Left renal cortex interstitium (tissue), 4 donors: ENCODE measurements at places on chromosomes 6 and 20.

- no peak for DNase-seq
Observed at GRCh38 chr20:61360296-61360695, 108.2 kb downstream of the CDH4 start.

- no peak for DNase-seq
Observed at GRCh38 chr6:117951783-117952182, 44.7 kb downstream of the SLC35F1 start.

DNA sequence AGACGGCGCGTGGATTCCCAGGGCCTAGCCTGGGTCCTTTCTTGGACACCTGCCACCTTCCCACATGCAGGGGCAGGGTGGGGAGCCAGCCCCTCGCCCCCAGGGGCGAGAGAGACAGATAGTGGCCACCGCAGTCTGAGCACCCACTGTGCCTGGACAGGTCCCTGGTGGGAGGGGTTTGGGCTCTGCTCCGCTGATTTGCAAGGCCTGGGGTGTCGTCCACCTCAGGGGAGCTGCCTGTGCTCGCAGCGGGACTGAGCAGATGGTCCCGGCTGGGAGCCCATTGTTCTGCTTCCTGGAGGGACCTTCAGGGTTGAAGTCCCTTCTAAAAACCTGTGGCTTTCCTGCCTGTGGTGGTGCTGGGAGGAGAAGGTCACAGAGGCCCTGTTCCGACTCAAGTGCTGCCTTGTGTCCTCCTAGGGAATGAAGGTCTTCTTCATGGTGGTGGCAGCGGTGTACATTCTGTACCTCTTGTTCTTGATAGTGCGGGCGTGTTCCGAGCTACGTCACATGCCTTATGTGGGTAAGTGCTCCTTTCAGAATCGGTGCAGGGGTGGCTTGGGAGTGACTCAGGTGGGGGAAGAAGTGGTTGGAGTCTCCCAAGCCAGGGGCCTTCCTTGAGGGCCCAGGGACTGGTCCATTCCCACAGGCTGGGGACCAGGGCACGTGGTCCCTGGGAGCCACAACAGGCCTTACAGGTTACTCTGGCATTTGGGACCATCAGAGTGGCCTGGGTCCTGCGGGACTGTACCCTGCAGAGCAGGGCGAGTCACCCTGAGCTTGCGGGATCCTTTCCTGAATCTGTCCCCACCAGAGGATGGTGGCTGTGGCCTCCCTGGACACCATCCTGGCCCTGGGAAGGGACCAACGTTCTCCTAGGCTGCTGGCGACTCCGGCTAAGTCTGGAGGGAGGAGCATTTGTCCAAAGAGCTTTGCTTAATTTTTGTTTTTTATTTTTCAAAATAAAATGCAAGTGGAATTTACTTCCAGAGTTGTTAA, 19.6 kb downstream of the DYNLT1 start:
- DNase-seq: no peak

GRCh38 chr6:76683985-76684384, 611.5 kb upstream of the IMPG1 start:
- DNase-seq: no peak

- no peak for DNase-seq
Observed at GRCh38 chr6:5521322-5521721, 260.0 kb downstream of the FARS2 start.

- no peak for DNase-seq
Observed at GRCh38 chr6:8054276-8054675, 9.9 kb downstream of the BLOC1S5 start.

DNA sequence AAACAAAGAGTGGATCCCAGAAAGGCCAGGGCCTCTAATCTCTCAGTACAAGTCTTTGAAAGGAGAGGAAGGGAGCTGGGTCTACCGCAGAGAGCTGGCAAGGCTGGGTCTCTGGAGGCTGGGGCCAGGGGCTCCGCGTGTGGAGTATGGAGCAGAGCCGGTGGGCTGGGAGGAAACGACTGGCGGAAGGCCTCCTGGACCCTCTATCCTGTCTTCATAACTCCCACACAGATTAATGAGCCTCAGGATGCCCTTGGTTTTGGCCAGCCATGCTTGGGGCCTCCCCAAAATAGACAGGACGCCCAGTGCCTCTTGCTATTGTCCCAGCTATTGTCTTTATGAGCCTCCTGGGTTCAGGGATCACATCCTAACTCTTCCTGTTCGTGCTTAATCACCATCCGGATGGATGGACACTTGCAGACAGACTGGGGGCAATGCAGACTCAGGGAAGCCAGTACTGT, 306.4 kb downstream of the DHX35 start:
- DNase-seq: no peak

DNA sequence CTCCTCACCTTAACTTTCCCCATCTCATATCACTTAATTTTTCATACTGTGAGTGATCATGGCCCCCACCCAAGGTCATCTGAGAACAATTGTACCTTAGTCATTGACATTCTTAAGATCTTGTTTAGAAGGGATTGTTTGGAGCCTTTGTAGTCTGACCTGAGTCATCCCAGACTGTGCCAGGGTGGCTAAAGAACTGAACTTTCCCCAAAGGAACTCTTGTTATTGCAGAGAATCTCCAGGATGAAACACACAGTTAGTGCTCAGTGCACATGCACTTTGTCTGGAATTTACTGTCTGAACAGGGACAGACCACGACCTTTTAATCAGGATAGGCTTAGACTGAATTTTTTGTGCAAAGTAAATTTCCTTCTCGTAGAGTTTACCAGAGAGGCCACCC, 112.6 kb upstream of the CCN2 start:
- no peak for DNase-seq

- DNase-seq: no peak
Observed at GRCh38 chr20:53379014-53379832, 214.4 kb downstream of the ZNF217 start.

DNA sequence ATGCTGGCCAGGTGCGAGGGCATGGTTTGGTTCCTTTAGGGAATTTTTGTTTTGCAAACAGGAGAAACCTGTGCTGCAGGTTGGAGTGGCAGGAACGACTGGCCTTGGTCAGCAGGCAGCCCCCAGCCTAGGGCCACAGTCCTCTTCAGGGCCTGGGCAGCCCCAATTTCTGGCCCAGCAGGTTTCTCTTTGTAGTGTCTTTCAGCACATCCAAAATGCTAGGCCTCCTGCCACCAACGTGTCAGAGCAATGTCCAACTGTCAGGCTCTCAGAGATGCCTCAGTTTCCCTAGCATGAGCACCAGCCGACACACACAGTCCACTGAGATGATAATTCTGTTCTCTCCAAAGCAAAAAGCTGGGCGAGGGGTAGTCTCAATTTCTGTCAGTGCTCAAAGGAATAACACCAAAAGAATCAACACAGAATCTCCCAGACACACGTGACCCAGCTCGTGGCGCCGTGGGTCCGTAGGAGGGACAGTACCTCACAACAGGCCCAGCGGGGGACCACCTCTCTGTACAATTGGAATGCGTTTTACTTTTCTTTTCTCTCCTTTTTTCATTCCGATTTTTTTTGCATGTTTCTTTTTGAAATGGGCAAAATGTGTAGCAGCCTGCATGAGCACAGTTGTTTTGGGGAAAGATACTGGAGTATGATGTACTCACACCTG, 125.9 kb downstream of the TAF4 start:
- DNase-seq: no peak

- no peak for DNase-seq
Observed at GRCh38 chr20:31991339-31991705, 18.9 kb upstream of the CCM2L start.

DNA sequence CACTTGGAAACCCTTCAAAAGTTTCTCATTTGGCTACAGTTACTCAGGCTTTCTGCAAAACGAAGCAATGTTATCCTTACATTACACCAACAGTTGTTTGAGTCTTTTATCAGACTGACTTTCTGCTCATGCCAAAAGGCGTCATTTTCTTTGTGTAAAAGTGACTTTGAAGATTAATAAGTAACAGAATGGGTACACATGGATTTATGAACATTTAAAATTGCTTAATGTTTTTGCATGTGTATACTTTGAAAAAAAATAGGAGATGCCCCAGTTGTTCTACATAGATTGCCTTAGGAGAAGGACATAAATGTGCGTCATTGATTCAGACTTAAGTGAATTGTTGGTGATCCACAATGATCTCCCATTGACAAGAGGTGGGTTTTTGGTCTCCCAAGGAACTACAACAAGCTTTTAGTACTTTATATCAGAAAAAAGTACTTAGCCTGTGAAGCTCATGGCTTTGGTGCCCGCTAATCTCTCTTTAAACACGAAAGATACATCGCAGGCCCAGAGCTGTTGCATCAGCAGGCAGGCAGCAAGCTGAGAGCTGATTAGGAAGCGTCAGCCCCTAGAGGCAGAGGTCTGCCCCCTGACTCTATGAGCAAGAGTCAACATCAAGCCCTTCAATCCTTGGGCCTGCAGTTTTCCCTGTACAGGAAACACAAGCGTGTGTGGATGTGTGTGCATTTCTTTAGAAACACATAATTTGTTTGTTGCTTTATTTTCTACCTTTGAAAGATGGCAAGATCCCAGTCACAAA, 45.9 kb downstream of the SLC22A3 start:
- no peak for DNase-seq

DNA sequence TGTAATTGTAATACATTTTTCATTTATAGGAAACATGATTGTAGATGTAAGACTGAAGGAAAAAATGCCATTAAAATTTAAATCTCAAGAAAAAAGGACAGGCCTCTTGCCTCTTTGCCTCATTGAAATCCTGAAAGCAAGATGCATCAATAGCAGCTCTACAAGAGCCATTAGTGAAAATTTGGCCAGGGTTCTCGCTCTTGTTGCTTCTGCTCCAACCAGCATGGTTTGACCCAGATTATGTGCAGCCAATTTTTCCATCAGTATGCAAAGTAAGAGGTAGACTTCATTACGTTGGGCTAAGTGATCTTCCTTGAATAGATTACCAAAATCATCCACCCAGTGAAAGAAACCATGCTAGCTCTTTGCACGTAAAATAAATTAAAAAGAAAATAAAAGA, 106.6 kb downstream of the SGK1 start:
- no peak for DNase-seq

GRCh38 chr6:24387818-24388217, 14.9 kb upstream of the MRS2 start:
- DNase-seq: no peak

GRCh38 chr6:156899532-156900135, 122.5 kb downstream of the ARID1B start:
- DNase-seq: no peak

GRCh38 chr6:53233309-53233708, 84.7 kb upstream of the GCM1 start:
- no peak for DNase-seq

DNA sequence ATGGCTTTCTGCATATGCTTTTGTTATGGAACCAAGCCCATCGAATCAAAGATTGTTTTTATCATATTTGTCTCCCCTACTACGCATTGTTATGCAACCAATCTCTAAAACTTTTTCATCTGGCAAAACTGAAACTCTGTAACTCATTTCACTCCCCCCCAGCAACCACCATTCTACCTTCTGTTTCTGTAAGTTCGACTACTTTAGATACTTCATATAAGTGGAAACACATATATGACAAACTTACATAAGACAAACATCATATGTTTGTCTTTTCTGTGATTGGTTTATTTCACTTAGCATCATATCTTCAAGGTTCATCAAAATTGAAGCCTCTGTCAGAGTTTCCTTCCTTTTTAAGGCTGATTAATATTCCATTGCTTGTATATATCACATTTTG, 34.8 kb downstream of the CEP57L1 start:
- DNase-seq: no peak

- DNase-seq: no peak
Observed at GRCh38 chr6:143099647-143100046, 39.0 kb downstream of the AIG1 start.

GRCh38 chr6:35719830-35720733, 16.8 kb upstream of the ARMC12 start:
- DNase-seq: no peak

GRCh38 chr6:82893889-82894652, 171.6 kb downstream of the UBE3D start:
- no peak for DNase-seq

- no peak for DNase-seq
Observed at GRCh38 chr6:57294862-57295445, 22.5 kb upstream of the PRIM2 start.

- DNase-seq: no peak
Observed at GRCh38 chr20:57138198-57138995, 128.0 kb downstream of the BMP7 start.

GRCh38 chr20:33549229-33549999, 59.5 kb downstream of the CBFA2T2 start:
- DNase-seq: no peak

DNA sequence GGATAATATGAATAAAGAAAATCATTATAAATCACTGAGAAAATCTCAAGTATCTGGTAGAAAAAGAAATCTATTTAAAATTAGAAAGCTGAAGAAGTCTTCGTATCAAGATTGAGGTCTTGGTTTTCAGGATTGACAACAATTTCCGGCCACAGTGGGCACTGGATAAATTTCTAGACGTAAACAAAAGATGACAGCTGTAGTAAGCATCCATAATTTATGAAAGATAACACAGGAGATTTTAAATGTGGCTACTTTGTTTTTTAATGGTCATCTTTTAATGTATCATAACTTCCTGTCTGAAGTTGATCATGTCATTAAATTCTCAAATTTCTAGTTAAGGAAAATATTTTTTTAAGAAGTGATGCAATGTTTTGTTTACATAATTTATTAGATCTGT, 444.2 kb downstream of the HTR1B start:
- DNase-seq: no peak

GRCh38 chr6:97294451-97294850, 11.4 kb upstream of the MMS22L start:
- no peak for DNase-seq

DNA sequence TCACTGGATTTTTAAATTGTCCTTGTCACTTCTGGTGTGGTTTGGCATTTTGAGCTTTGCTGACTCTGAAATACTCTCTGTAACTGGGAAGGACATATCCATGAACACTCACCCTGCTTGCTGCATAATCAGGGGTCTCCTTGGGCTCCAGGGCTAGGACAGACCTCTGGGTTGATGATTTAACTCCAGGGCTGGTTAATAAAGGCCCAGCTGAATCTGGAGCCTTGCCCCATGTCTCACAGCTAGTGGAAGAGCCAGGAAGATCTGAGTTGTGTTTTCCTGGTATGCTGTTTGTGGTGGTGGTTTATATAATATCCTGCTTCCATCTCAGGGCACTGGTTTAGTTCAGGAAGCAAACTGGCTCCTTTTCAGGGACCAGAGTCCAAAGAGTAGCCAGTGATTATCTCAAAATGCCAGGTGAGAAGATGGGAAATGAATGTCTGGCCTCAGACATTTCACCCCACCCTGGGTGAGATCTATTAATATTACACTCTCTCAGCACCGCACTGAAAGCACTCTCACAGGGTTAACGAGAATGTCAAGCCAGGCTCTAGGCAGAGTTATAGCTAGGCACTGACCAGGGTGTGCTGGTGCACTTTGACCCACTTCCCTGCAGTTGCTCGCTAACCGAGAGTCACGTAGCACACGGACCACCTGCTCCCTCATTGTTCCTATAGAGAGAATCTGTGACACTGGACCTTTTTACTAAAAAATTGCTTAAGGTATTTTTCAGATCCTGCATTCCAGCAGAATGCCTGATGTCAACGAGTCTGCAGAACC, 90.1 kb upstream of the SLC22A16 start:
- no peak for DNase-seq
